ENCODE measurements at places on chromosomes 6 and 20.

DNA sequence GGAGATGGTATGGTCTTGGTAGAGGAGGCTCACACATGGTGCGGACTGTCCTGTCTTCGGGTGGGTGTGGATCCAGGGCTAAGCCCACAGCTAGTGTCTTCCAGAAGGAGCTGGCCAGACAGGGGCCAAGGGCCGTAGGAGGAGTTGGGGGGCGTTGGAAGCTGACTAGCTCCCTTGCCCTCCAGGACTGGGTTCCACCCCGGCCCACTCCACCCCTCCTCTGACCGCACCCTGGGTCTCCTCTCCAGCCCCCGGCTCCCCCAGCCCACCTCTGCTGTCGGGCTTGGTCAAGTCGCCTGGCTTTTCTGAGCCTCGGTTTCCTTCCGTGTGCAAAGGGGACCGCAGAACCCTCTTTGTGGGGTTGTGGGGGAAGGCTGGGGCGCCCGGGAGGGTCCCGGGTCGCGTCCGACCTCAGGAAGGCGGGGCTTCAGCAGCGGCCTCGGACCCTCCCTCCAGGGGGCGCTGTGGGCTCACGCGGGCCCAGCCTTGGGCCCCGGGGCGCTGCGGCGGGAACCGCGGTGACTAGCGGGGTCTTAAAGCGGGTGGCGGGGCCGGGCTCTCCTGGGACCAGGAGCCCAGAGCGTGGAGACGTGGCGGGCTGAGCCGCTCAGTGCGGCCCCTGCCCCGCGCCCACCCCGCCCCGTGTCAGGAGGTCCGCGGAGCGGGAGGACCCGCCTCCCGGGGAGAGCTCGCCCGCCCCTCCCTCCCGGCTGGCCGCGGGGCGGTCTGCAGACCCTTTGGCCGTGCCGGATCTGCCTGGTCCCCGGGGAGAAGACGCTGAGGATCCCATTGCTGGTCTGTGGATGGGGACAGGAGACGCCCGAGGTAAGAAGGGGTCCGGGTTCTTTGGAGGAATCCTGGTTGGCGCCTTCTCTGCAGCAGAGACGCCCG, 5.4 kb downstream of the NPBWR2 start:
- peak; percentile 97 for DNase-seq

- DNase-seq, result no peak
Measured at GRCh38 chr6:52534966-52535390, 41.9 kb downstream of the TRAM2 start.

GRCh38 chr6:41659935-41660334, 21.7 kb downstream of the MDFI start:
- DNase-seq, result no peak

DNA sequence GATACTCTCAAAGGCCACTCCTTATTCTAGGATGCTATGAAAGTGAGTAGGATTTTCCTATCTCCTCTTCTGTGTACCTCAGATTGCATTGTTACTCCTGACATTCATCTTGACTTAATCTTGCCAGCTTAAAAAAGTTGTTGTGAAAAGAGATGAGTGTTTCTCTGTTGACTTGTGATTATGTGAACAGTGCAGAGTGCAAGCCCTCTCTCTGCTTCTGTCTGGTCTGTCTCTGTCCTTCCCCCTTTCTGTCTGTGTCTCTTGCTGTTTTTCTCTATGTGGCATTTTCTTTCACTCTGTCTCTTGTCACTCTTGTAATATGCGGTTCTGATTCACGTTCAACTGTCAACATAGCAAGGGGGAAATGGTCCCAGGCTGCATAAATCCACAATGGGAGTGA, 306.6 kb downstream of the FARS2 start:
- DNase-seq, result no peak

All from D341Med (cell line).